BJ (cell line): ENCODE measurements at places on chromosomes 16 and 17.

- no peak for DNase-seq
Measured at GRCh38 chr17:63848834-63849689, 6.6 kb upstream of the SMARCD2 start.

DNA sequence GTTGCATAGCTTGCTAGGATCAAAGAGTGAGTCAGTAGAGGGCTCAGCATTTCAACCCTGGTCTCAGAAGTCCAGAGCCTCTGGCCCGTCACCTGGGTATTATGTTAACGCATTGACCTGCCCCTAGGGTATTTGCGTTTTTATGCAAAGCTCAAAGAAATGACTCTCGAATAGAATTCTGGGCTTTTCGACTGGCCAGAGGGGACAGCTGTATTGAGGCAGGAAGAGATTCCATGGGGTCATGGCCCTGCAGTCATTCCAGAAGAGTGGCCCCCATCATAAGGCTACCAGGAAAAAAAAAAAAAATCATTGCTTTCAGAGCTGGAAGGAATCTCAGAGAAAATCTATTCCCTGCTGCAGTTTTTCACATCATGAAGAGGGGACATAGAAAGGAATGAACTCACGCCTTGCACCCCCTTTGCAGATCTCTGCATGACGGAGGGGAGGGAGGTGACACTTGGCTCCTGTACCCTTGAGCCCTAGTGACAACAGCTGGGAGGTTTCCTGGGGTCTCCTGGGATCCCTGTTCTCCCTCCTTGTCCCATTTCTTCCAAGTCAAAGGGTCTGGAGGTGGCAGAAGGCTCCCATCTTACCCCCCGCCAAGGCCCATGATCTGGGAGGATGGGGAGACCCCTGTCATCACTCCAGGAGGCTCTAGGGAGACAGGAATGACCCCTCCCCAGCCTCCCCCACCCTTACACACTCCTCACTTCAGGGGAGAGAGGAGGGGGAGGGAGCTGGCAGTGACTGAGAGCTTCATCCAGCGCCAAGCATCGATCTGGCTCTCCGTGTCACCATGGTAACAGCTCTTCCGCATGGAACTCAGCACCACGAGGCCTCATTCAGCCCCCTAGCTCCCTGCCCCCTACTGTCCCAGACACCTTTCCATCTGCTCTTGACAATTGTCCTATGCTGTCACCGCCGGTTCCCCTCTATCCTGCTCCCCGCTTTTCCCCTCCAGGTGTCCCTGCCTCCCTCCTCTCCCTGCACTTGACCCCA is 35.8 kb downstream of the GP2 start:
- DNase-seq = no peak

- no peak for DNase-seq
Measured at GRCh38 chr17:67801626-67802175, 23.6 kb upstream of the BPTF start.

DNA sequence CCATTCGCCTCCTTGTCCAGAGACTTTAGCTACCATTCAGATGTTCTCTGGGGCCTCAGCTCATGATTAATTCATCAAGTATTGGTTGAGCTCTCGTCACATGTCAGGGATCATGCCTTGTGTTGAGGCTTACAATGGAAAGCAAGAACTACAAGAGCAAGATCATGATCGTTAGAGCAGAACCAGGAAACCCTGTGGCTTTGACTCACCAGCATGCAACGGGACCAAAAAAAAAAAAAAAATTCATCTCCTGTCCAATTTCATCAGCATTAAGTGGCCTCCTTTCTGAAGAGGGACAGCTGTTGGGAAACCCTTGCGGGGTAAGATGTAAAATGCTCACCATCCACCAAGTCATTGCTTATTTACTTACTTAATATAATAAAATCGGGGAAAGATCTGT is 12.1 kb upstream of the USP10 start:
- peak; percentile 59 for DNase-seq

GRCh38 chr17:50070908-50071680 is 15.2 kb downstream of the ITGA3 start:
- no peak for DNase-seq

DNA sequence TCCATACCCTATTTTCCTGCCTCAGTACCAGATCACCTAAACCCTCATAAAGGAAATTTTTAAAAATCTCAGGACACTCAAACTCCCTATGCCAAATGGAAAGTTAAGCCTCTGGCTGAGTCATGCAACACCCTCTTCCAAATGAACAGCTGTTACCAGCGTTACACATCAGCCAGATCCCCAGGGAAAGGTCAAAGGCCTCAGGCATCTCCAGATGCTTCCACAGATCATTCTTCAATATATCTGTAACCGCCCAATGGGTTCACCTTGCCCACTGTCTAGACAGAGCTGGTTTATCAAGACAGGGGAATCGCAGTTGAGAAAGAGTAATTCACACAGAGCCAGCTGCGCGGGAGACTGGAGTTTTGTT is 29.1 kb upstream of the SHCBP1 start:
- no peak for DNase-seq

GRCh38 chr17:67606471-67606870 is 111.3 kb upstream of the NOL11 start:
- no peak for DNase-seq

- DNase-seq = no peak
Measured at GRCh38 chr16:23729503-23730424, 16.7 kb upstream of the ERN2 start.

DNA sequence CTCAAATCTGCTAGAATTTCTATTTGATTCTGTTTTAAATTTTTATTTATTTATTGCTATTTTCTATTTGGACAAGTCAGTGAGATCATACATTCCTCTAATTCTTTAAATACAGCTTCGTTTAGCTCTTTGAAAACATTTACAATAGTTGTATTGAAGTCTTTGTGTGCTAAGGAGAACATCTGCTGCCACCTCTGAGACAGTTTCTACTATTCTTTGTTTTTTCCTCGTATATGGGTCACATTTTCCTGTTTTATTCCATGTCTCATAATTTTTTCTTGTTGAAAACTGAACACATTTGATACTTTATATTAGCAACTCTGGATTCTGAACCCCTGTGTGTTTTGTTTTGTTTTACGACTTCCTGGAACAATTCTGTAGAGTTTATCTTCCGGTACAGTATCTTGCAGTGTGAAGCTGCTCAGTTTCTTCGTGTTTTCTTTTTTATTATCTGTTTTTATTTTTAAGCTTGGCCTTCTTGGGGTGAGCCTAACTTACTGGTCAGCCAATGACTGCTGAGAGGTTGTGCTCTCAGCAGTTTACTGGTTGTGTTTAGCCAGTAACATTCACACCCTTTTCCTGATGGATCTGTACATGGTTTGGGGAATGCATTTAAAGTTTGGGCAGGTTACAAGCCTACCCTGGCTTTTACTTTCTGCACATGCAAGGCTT is 99.0 kb downstream of the CA4 start:
- no peak for DNase-seq

GRCh38 chr17:42438600-42439567 is 15.8 kb upstream of the CAVIN1 start:
- no peak for DNase-seq

GRCh38 chr16:66516509-66516807 is 33.5 kb downstream of the TK2 start:
- no peak for DNase-seq

DNA sequence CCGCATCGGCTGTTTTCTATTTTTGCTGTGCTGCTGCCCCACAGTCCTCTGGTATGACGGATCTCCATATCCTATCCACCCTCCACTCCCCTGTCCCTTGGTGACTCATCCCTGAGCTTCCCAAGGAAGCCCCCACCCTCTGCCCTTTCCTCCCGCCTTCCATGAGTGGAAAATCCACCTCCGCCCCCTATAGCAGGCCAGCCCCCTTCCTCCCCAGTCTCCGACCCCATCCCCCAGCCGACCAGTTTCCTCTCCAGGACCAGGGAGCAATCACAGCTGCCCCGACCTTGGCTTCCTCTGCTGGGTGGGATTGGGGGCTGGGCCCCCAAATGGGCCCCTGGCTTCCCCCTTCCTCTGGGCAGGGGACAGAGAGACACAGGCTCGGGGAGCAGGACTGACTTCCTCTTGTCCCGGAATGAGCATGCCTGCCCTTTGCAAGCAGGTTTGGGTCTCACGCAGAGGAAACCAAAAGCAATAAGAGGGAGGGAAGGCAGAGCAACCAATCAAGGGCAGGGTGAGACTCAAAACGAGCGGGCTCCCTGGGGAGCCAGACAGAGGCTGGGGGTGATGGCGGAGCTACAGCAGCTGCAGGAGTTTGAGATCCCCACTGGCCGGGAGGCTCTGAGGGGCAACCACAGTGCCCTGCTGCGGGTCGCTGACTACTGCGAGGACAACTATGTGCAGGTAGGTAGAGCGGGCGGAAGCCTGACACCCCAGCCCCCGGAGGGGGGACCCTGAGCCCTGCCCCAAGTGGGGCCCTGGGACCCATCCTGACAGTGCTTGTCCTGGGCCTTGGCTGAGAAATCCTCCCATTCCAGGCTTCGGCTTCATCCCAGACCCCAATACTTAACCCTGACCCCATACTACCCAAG is at the start of the genes ABI3 and GNGT2:
Gene ABI3 (plus strand): TSS at position 550 of the 872 bp plus-strand sequence. CDS start 18 bp downstream, at position 568.
Gene GNGT2 (minus strand): TSS at position 417 of the 872 bp plus-strand sequence. CDS start 3,152 bp downstream, outside the sequence.
- DNase-seq = no peak

DNA sequence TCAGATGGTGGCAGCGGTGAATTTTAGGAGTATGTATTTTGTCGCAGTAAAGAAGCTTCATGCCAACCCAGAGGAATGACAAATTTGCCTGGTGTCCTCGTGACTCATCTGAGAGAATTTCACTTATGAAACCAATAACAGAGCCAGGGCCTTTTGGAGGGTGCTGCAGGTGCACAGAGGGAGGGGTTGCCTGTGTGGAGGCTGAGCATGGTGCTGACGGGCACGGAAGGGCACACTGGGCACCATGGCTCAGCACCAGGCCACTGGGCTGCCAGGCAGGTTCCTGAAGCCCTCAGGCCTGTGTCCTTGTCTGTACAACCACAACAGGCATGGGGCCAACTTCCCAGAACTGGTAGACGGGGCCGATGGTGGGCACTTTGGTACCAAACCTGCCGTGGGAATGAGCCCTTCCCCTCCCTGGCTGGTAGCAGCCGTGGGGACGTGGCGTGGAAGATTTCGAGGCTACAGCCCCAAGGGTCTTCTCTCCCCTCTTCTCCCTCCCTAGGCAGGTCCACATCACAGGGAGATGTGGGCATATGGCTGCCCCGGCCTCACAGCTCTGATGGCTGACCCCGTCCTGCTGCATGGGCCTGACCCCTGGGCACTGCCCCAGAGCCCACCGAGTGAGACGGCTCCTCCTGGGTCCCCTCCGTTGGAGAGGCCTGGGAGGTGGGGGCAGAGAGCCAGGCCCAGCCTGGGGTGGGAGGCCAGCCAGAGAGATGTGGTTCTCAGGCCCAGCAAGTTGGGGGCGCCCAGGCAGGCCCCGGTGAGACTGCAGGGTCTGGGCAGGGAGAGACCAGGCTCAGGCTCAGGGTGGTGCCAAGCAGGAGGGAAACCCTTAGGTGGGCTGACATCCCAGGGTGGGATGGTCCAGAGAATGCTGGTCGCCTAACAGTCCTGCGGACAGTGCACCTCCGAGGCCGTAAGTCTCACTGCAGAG is 30.2 kb upstream of the ZNF469 start:
- DNase-seq = no peak

DNA sequence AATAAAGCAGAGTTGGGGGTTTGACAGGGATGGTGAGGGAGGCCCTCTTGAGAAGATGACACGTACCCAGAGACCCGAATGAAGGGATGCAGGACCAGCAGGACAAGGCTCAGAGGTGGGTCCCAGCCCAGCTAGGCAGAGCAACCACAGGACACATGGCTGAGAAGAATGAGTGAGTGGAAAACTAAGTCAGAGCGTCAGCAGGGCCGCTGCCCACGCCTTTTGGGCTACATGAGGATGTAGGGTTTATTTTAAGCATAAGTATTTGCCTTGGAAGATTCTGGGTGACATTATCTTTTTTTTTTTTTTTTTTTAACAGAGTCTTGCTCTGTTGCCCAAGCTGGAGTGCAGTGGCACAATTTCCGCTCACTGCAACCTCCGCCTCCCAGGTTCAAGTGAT is 176.0 kb downstream of the TMEM132E start:
- no peak for DNase-seq

- peak; percentile 51 for DNase-seq
Measured at GRCh38 chr17:43367737-43368242, 31.0 kb upstream of the ARL4D start.

DNA sequence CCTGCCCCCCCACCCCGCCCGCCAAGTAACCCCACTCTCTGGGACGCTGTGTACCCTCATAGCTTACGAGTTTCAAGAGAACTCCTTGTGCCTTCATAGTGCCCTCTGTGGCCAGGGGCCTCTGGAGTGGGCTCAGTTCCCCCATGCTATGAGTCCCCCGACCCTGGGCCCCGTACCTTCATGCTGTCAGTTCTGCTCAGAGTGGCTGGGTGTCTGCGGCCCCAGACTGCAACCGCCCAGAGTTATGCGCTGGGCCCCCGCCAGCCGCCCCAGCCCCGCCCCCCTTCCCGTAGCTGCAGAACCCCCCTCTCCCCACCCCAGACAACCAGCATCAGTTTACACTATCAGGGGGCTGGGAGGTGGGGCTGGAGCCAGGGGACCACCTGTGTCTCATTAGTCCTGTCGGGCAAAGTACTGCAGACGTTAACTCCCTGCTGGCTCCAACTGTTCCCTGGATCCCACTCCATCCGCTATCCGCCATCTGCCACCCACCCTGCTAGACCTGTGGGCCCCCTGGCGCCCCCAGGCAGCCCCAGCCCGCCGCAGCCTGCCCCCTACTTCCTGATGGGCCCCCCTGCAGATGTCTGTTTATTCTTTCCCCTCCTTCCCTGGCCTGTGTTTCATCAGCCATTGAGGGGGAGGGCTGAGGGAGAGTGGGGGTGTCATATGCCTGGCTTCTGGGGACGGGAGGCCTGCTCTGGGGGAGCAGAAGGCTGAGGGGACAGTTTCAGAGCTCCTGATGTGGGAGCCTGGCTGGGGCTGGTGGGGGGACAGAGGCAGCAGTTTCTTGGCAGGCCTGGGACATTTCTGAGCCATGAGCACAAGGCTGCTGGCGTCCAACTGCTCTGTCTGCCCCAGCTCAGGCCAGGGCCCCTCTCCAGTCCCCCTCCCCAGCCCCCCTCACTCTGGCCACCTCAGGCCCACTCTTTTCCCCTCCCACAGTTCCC is at the start of gene MFAP4:
Gene MFAP4 (minus strand): TSS at position 217 of the 947 bp plus-strand sequence. CDS start 35 bp downstream, at position 182.
- peak; percentile 68 for DNase-seq

- no peak for DNase-seq
Measured at GRCh38 chr17:354651-355556, 2.3 kb upstream of the RPH3AL start.

DNA sequence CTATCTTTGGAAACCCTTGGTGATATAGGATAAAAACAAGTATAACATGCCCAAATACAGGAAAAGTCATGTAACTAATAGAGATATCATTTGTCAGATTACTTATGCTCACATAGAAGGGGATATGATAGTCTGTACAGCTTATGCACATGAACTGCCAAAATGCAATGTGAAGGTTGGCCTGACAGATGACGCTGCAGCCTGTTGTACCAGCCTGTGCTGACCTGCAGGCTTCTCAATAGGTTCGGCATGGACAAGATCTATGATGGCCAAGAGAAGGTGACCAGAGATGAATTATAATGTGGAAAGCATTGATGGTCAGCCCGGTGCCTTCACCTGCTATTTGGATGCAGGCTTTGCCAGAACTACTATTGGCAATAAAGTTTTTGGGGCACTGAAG is 12.7 kb downstream of the WFIKKN2 start:
- no peak for DNase-seq

DNA sequence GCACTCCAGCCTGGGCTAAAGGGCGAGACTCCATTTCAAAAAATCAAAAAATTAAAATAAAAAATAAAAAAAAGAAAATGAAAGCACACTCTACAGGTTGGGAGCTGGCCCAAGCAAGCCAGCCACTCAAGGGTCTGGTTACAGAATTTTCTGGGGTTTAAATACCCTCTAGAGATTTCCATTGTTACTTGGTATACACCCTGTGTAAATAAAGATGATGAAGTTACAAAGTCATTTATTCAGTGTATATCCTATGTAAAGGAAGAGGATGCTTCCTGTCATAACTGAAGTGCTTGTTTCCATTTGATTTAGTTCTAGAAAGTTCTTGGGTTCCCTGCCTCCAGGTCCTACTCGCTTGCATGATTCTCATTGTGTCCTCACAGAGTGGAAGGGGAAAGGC is 79.9 kb upstream of the C17orf78 start:
- no peak for DNase-seq
